ENCODE measurements at places on chromosomes 2 and 18.

GRCh38 chr2:5695654-5696403 is 3.6 kb downstream of the SOX11 start:
- DNase-seq, result no peak

GRCh38 chr18:63480476-63480875 is 3.7 kb downstream of the SERPINB5 start:
- no peak for DNase-seq

- no peak for DNase-seq
Measured at GRCh38 chr2:174322149-174322548, 12.6 kb upstream of the SP9 start.

GRCh38 chr2:77025714-77026113 is 496.5 kb downstream of the LRRTM4 start:
- no peak for DNase-seq

GRCh38 chr2:144230448-144231085 is 289.4 kb downstream of the ZEB2 start:
- DNase-seq, result no peak

- no peak for DNase-seq
Measured at GRCh38 chr2:114007436-114007835, 117.5 kb downstream of the ACTR3 start.

DNA sequence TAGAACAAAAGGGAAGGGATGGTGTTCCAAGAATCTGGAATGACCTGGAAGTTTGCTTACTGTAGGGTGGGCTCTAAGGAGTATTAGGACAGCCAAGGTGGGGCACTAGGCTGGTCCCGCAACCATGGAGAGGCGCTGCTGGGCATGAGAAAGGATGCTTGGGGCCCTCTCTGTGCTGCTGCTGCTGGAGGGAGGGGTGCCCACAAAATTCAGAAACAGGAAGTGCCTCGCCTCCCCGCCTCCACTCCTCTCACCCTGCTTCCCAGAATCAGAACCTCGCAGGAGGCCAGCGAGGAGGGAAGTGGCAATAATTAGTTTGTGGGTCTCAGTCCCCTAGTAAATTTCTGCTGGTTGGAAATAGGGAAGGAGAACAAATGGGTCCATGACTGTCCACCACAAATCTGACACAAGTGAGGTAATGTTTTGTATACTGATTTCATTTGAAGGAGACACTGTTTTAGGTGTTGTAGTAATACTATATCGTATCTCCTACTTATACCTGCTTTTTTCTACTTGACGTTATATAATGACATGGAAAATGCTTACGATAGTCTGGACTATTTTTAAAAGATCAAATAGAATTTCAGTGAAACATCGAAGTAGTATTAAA is 7.9 kb upstream of the PDCL3 start:
- no peak for DNase-seq

GRCh38 chr2:124395961-124396360 is 370.9 kb downstream of the CNTNAP5 start:
- no peak for DNase-seq

DNA sequence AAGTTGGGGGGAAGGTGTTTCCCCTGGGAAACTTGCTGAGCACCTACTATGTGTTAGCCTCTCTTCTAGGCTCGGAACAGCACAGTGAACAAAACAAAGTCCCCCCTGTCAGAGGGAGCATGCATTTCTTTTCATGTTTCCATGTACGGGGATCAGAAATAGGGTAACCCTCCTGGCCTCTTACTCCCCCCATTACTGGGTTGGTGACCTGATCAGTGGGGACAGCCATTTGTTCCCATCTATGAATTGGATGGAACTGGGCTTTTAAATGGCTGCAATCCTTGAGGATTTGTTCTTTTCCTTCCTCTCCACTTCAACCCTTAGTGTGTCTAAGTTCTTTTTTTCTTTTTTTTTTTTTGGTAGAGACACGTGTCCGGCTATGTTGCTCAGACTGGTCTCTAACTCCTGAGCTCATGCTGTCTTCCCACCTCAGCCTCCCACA is 13.7 kb downstream of the NCL start:
- DNase-seq, result no peak

DNA sequence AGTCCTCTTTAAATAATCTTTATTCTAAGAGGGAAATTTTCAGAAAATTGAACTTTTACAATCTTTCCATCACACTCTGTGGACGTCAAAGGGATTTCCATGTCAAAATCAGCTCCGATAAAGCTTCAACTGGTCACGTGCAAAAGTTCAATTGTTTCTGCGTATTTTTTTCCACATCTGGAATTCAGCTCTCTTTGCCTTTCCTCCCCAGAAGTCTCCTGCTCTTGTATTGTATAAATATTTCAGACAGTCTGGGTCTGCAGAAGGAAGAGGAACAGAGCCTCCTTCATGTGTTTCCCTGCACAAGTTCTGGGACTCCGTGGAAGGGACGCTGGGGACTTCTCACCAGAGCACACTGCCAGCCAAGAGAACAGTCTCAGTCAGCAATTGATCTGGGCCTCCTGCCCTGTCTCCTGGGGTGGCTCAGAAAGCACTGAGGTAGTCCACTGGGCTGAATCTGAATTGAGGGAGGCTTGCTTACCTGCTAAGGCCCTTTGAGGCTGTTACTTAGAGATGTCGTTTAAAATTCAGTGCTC is 251.5 kb downstream of the TFCP2L1 start:
- DNase-seq, result no peak

DNA sequence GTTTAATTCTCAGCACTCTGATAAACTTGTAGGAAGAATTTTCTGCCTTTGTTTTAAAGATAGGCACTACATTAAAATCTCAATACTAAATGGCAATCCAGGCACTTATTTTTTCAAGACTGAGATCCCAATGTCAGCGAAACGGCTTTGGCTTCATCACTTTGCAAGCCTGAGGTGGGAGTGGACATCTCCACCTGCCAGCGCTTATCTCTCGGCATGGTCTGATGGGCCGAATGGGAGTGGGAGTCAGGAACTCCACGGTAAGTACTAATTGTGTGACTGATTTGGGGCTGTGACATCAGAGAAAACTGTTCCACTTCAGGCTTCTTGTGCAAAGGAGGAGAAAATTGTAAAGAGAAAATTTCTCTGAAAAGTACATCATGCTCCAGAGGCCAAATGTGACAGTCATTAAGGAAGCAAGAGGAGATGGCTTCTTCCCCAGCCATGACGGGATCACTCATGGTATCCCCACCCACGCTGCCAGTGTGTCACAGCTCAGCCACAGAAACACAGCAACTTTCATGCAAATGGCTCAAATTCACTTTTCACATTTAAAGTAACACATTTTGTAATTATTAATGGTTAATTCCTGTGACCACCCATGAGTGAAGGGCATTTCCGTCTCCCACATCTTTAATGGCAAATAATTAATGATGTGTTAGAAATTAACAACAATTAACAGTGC is 385.5 kb upstream of the HNRNPA3 start:
- no peak for DNase-seq

GRCh38 chr2:61793389-61793836 is 60.4 kb downstream of the FAM161A start:
- DNase-seq, result no peak

GRCh38 chr18:69981948-69982347 is 34.3 kb upstream of the CD226 start:
- DNase-seq, result no peak

DNA sequence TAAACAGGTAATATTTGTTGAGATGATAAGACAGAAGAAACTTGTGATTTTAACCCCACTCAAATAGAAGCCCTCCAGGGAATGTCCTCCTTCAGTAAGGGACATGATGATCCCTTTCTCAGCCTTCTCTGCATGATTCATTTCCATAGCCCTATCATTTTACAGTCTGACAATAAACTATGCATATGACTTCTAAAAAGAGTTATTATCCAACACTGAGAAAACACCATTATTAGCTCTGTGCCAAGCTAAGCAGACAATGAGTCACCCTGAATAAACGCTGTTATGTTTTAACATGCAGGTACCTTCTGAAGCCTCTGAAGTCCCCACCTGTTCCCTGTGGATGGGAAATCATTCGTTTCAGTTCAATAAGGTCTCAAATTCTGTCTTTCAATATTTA is 54.7 kb downstream of the DTNB start:
- DNase-seq, result no peak

DNA sequence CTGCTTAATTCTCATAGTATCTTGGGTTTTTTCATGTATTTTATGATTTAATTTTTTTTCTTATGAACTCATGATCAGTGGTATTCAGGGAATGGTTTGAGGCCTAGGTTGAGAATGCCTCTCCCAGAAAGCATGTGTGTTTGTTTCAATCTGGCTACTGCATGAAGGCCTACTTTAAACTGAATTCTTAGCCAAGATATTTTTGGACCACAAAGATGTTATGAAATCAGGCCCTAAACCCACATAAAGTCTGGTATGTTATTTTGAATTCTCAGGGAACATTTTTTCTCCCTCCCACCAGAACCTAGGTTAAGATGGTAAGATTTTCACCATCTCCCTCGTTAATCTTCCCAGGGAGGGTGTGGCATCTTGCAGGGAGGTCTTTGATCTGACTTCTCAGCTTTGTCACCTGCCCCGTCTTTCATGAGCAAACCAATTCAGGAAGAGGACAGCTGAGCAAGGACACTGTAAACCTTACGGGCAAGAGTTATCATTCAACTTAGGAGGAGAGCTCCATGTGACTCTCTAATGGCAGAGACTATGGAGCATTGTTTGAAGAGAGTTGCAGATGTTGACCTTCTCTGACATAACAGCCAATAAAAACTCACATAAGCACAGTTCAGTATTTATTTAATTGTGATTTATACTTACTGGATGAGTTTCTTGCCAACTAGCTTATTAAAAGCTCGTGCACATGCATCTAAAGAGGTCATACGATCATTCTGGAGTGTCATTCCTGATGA is 21.3 kb upstream of the ACKR3 start:
- no peak for DNase-seq

DNA sequence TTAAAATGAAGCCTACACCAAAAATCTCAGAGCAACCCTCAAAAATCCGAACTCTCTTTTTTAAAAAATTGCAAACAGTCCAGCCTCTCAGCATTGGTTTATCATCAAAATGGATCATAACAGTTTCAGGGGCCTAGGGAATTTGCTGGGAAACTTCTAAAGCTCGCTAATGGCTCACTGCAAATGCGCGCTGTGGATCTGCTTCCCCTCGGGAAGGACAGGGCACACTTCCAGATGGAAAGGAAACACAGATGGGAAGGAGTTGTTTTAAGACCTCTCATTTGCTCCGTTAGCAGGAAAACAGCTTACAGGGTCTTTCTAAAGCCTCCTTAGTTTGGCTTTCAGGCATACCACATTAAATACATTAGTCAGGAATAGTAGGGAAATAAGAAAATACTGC is 27.2 kb downstream of the FECH start:
- DNase-seq, result no peak

- DNase-seq, result no peak
Measured at GRCh38 chr2:42801381-42801780, 9.0 kb upstream of the HAAO start.

- DNase-seq, result no peak
Measured at GRCh38 chr2:221563270-221563985, 8.7 kb downstream of the EPHA4 start.

GRCh38 chr2:59938181-59938580 is 615.3 kb downstream of the BCL11A start:
- DNase-seq, result no peak

- DNase-seq, result no peak
Measured at GRCh38 chr2:226336283-226336682, 463.3 kb downstream of the IRS1 start.

- DNase-seq, result no peak
Measured at GRCh38 chr18:38940863-38941531, 1375.4 kb upstream of the CELF4 start.

DNA sequence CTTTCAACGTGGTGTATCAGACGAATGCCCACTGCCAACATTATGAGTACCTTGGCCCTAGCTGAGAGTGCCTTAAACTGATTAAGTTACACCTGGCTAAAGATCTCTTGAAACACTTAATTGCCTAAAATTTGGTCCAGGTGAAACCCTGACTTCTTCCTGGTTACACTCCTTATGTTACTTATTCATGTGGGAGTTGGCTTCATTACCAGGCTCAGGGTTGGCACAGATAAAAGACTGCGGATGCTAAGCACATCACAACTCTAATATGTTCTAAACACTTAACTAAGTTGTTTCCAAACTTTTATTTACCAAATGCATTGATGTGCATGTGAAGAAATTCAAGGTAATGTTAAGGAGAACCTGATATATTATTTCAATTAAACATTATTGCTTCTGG is 298.9 kb downstream of the TCF4 start:
- no peak for DNase-seq

- DNase-seq, result no peak
Measured at GRCh38 chr2:16513626-16514025, 152.0 kb downstream of the CYRIA start.

DNA sequence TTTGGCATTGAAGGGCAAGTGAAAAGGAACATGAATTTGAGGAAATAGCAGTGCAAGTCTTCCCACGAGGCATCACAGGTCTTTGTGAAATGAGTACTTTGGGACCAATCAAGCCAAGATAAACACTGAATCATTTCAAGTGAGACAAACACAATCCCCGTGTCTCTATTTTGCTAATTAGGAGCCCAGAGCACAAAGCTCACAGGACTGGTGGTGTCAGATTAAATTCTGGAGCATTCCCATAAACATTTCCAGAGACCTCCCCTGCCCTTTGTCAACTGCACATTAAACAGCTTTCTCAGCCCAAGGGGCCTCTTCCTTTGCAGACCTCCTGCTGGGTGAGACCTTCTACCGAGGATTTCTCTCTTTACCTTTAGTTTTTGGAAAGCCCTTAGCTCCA is 50.7 kb downstream of the DAPL1 start:
- no peak for DNase-seq

DNA sequence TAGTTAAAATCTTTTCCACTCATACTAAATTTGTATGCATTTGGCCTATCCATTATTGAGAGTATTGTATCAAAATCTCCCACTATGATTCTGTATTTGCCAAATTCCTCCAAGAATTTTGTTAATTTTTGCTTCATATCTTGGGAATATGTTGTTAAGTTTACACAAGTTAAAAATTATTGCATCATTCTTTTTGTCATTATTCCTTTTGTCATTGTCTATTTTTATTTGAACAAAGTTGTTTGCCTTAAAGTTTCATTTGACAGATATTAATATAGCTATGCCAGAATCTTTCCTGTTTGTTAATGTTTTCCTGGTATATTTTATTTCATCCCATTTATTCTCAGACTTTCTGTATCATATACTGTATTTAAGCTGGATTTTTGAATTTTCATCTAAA is 41.3 kb downstream of the LOXHD1 start:
- DNase-seq, result no peak

DNA sequence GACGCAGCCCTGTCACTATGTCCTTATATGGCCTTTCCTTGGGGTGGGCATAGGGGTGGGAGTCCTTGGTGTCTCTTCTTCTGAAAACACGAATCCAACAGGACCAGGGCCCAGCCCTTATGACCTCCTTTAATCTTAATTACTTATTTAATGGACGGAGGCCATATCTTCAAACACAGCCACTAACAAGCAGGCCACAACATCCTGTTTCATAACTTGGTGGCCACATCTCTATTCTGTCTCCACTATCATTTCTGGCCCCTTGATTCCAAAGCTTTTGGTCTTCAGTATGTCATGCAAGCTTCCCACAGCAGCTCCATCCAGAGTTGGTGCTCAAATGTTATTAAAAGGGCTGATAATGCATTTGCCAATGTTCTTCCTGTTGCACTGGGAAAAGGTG is 287.3 kb upstream of the SMIM21 start:
- DNase-seq, result no peak

- no peak for DNase-seq
Measured at GRCh38 chr2:55720417-55720816, 26.8 kb upstream of the PNPT1 start.

Measured in cortex of kidney (tissue), 1 donor.